ENCODE measurements at places on chromosomes 16 and 17.
A peak's percentile ranks its signal among the peaks of the same experiment; 100 is the strongest.

GRCh38 chr16:35425270-35425669 lies 1965.9 kb downstream of the TP53TG3F start:
- DNase-seq: no peak

DNA sequence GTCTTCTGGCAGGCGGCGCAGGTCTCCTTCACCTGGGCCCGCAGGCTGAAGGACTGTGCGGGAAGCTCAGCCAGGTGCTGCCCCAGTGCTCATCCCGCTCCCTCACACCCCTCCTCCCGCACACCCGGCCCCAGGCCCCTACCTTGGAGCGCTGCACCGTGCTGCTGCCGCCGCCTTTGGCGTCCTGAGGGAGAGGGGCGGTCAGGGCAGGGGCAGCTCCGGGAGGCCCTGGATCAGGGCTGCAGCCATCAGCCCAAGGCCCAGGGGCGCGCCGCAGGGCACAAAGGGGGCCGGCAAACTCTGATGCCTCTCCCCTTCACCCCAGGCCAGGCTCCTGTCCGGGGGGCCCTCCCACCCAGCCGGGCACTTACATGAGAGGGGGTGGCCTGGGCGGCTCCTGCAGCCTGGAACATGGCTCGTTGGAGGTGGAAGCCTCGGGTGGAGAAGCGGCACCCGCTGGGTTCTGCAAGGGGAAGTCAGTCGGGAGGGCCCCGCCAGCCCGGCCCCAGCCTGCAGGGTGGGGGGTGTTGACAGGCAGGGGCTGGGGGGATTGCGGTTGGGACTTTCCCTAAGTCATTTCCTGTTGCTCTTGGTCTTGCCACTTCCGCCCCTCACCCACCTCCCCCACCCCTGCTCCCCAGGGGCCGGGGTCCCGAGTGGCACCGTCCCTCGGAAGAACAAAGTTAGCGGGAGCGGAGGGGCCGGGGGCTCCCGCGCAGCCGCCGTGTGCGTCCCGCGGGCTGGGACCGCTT lies 863 bp downstream of the LIMD2 start:
- DNase-seq: no peak

GRCh38 chr17:13587487-13588338 lies 14.0 kb downstream of the HS3ST3A1 start:
- no peak for DNase-seq

GRCh38 chr17:7204828-7205461 lies 14.7 kb downstream of the DLG4 start:
- DNase-seq: peak; percentile 99

DNA sequence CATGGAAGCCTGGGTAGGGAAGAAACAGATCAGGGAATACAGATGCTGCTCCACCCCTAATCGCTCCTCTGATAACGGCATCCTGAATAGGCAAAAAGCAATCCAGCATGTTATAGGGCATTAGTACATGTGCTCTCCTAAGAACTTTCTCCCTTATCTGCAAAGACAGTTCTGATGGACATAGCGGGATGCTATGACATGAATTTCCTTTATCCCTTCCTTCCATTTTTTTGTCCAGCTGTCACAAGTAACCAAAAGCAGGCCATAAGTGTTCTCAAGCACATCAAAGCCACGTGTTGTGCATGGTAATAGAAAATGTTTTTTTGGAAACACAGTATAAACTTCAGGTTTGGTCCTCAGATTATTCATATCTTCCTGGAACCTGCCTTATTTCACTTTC lies 141.4 kb upstream of the MON1B start:
- no peak for DNase-seq

GRCh38 chr17:78159575-78160158 lies 8.7 kb upstream of the SYNGR2 start:
- no peak for DNase-seq

DNA sequence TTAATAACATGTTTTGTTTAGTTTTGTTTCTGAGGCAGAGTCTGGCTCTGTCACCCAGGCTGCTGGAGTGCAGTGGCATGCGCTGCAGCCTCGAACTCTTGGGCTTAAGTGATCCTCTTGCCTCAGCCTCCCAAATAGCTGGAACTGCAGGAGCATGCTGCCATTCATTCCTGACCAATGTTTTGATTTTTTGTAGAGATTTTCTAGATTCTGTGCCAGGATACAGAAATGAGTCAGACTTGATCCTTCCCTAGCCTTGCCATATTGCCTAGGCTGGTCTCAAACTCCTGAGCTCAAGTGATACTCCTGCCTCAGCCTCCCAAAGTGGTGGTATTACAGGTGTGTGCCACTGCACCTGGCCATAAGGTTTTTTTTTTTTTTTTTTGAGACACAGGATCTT lies 17.7 kb downstream of the TAOK1 start:
- no peak for DNase-seq

DNA sequence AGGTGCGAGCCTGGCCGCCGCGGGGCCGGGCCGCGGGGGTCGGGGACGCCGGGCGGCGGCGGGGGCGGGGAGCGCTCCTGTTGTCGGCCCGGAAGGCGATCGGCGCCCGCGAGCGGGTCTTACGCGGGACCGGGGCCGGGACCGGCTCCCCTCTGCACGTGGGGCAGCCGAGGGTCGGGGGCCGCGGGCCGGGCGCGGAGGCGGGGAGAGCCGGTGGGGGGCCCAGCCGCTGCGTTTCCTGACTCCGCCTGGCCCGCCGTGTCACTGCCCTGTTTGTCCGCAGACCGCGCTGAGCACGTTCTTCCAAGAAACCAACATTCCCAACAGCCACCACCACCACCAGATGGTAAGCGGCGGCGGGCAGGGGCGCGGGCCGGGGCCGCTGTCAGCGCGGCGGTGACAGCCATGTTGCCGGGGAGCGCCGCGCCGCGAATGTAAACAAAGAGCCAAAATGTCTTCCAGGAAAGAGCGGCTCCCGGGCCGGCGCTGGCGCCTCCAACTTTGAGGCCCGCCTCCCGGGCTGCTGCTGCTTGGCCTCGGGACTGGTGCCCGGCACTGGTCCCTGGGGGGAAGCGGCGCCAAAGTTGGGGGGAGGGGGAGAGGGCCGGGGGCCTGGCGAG lies 586 bp downstream of the UBALD2 start:
- DNase-seq: peak; percentile 46

GRCh38 chr17:79622122-79622601 lies 11.3 kb upstream of the RBFOX3 start:
- DNase-seq: peak; percentile 38

DNA sequence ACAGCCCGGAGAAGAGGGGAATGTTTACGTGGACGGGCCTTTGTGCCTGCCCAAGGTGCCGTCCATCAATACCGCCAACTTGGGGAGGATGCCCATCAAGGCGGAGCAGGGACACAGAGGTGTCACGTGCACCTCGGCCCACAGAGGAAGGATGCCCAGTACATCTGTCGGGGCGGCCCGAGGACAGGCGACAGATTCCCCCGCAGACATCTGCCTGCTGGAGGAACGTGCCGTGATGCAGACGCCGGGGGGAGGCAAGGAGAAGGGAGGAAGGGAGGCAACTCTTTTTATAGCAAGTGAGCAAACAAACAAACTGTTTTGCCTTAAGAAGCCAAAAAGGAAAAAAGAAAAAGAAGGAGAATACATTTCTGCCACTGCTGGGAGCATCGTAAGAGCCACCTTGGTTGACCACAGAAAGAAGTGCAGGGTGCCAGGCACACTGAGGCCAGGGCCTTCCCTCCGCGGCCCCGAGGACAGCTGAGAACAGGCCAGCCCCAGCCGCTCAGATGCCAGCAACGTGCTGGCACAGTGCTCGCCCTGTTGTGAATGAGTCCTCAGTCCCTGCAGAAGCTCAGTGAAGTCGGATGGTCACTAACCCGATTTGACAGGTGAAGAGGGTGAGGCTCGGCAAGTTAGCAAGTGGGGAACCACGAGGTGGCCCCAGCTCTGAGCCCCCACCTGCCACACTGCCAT lies 146.4 kb downstream of the RBFOX3 start:
- no peak for DNase-seq

- DNase-seq: no peak
Observed at GRCh38 chr16:65327346-65327745, 205.5 kb upstream of the CDH11 start.

GRCh38 chr17:627051-627450 lies 87.6 kb downstream of the VPS53 start:
- no peak for DNase-seq

DNA sequence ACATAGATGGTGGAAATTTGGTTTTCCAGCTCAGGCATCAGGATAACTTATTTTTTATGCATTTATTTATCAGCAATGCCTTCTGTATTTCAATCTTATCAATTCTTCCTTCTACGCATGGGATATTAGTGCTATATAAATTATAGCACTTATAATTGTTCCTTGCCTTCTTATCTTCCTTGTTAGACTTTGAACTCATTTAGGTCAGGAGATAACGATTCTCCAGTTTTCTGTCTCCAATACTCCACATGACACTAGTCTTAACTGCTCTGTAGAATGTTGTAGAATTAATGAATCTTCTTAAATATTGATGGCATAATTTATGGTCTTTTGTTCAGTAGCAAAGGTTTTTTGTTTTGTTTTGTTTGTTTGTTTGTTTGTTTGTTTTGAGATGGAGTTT lies 10.7 kb upstream of the BCO1 start:
- DNase-seq: no peak

DNA sequence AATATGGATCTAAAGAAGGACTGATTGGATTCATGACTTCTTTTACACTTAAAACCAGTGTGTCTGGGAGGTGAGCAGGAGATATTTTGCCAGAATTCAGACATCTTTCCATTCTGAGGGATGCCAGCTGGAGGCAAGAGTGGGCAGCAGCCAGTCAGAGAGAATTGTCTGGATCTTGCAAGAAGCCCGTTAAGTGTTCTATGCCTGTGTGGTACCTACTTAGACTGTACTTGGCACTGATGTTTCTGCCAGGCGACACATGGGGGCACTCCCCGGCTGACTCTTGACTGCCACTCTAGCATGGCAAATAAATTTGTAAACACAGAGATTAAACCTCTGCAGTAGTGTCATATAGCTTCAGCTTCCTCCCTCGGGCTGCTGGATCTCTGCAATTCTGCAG lies 247.7 kb downstream of the UTP18 start:
- no peak for DNase-seq

DNA sequence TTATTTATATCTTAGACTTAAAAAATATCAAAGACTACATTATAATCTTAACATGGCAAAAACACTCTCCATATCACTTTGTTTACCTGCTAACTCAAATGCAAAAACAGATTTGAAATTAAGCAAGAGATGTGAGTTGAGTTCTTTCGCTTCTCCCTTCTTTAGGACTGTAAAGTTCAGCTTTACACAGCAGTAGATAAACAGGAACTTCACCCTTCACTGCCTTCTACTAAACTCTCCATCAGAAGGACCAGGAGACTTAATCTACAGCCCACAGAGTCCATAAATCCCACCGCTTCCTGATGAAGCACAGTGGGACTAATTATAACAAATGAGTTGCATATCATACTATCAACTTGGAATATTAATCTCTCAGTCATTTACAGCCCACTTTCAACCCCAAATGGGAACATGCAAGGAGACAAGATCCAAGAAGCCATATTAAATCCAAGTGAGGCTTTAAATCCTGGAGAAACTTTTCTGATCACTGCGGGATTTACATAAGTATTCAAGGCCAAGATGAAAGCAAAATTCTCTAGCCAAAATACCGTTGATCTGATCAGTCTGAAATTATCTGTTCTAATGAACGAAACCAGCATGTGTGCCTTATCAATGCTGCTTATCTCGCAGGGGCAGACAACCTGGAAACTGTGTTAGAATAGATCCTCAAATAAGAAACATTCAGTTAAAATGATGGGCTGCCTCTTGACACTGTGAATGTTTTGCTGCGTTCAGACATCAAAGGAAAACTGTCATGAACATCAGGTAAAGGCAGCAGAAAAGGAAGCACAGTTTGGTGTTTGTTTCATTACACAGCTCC lies 1.6 kb downstream of the AMFR start:
- no peak for DNase-seq

DNA sequence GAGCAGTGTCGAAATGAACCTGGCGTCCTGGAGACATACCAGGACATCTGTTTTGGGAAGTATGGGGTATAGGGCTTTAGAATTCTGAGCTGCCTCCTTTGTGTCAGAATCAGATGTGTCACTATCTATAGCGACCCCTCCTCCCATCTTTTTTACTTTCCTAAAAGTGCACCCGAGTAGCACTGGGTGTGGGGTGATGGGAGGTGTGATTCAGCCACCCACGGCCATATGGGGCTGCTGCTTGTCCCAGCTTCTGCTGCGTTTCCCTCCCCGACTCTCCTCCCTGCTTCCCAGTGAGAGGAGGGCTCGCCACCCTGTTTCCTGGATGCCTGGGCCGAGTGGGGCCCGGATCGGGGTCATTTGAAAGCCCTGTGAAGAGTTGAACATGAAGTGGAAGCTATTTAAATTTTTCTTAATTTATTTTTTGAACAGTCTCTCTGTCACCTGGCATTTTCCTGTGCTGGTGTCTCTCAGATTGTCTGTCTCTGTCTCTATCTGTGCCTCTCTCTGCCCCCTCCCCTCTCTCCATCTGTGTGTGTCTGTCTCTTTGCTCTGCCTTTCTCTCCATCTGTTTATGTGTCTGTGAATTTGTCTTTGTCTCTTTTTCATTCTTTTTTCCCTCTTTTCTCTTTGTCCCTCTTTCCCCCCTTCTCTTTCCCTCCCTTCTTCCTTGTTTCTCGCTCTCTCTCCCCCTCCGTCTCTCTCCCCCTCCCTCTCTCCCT lies 638.8 kb upstream of the EEF2KMT start:
- no peak for DNase-seq

- DNase-seq: no peak
Observed at GRCh38 chr16:4323845-4324488, 8.1 kb downstream of the GLIS2 start.

GRCh38 chr17:78435330-78436005 lies 57.0 kb downstream of the PGS1 start:
- DNase-seq: no peak

DNA sequence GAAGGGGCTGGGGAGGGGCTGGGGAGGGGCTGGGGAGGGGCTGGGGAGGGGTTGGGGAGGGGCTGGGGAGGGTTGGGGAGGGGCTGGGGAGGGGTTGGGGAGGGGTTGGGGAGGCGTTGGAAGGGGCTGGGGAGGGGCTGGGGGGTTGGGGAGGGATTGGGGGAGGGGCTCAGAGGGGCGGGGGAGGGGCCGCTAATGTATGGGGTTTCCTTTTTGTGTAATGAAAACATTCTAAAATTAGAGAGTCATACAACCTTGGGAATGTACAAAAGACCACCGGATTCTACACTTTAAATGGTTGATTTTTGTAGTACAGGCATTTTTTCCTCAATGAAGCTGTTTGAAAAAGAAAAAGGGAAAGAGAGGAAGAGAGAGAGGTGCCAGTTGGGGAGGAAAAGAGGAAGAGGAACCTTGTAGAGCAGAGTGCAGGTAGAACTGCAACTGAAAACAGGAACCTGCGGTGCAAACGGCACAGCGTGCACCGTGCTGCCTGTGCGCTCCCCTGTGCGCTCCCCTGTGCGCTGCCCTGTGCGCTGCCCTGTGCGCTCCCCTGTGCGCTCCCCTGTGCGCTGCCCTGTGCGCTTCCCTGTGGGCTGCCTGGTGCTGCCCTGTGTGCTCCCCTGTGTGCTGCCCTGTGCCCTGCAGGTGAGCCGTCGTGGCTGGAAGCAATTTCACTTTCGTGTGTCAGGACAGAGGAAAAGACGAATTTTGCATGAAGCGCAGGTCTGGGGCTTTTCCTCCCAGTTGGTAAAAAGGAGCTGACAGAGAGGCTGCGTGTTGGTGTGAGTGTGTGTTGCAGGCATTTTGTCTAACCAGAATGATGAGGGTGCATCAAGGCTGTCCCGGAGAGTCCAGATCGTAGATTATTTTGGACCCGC lies 40.8 kb downstream of the METRNL start:
- no peak for DNase-seq

- no peak for DNase-seq
Observed at GRCh38 chr17:73950593-73950914, 252.9 kb upstream of the RPL38 start.

Data from NCI-H2171 (cell line).